Breast epithelium (tissue), 4 donors: ENCODE measurements at places on chromosomes 1 and 21. TPM values are rescaled to one million over a fixed set of nuclear protein-coding genes. Genes with fewer than 3 reads are reported as not detected.

- no peak for DNase-seq
- no peaks in the 10 kb centered on the region for H3K27me3 ChIP-seq
- H3K4me1 ChIP-seq, result no peaks in the 10 kb centered on the region
- H3K36me3 ChIP-seq, result no peaks in the 10 kb centered on the region
- no peak overlapping the region for H3K4me3 ChIP-seq
Observed at GRCh38 chr1:220224033-220224432, 48.2 kb downstream of the RAB3GAP2 start.

DNA sequence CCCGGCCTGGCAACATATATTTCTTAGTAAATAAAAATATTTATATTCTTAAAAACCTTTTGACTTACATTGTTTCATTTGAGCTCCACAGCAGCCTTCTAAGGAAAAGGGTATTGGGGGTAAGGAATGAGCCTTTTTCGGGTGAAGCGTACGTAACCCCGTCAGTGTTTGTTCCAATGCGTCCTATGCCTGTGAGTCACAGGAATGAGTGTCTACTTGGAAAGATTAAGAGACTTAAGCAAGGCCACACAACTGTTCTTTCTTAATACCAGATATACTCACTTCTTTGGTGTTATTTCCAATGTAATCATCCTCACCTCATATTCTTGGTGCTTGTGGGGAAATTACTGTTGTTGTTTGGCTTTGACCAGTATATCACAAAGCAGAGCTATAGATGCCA is 22.7 kb downstream of the WDTC1 start:
- no peak overlapping the region for H3K27ac ChIP-seq
- no peaks in the 10 kb centered on the region for H3K4me1 ChIP-seq
- no peak overlapping the region for H3K4me3 ChIP-seq
- H3K36me3 ChIP-seq, result no peaks in the 10 kb centered on the region
- H3K27me3 ChIP-seq, result no peaks in the 10 kb centered on the region

DNA sequence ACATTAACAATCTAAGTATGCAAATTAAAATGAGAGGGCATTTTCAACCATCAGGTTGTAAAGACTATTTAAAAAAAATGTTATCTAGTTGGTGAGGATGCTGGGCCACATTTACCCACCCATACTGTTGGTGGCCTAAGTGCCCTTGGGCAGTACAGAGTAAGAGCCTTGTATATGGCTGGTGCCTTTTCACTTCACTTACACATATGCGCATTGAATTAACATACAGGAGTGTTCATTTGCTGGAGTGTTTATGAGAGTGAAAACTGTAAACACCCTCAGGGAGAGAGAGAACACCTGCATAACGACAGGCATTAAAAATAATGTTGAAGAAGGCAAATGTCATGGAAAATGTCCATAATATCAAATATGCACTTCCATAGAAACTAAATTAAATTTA is 427.1 kb downstream of the PCP4 start:
- H3K4me3 ChIP-seq, result no peak overlapping the region
- no peaks in the 10 kb centered on the region for H3K4me1 ChIP-seq
- H3K27ac ChIP-seq, result no peak overlapping the region
- no peak for DNase-seq
- no peaks in the 10 kb centered on the region for H3K27me3 ChIP-seq
- no peaks in the 10 kb centered on the region for H3K36me3 ChIP-seq

- H3K4me3 ChIP-seq, result no peak overlapping the region
- no peaks in the 10 kb centered on the region for H3K36me3 ChIP-seq
- no peak overlapping the region for H3K27ac ChIP-seq
- H3K27me3 ChIP-seq, result no peaks in the 10 kb centered on the region
Observed at GRCh38 chr21:37445228-37445627, 78.7 kb downstream of the DYRK1A start.

Gene SYTL1
- 33.1 TPM for total RNA-seq

GRCh38 chr1:213122514-213122929 is 71.5 kb downstream of the RPS6KC1 start:
- no peak for DNase-seq
- no peaks in the 10 kb centered on the region for H3K36me3 ChIP-seq
- no peak overlapping the region for H3K4me3 ChIP-seq

Gene CFAP410
- total RNA-seq, result 27.8 TPM

- H3K4me3 ChIP-seq, result no peak overlapping the region
- H3K27ac ChIP-seq, result no peak overlapping the region
- no peaks in the 10 kb centered on the region for H3K36me3 ChIP-seq
- no peaks in the 10 kb centered on the region for H3K27me3 ChIP-seq
Observed at GRCh38 chr1:99820546-99820945, 29.6 kb upstream of the AGL start.

Gene COL16A1
- 58.7 TPM for total RNA-seq

DNA sequence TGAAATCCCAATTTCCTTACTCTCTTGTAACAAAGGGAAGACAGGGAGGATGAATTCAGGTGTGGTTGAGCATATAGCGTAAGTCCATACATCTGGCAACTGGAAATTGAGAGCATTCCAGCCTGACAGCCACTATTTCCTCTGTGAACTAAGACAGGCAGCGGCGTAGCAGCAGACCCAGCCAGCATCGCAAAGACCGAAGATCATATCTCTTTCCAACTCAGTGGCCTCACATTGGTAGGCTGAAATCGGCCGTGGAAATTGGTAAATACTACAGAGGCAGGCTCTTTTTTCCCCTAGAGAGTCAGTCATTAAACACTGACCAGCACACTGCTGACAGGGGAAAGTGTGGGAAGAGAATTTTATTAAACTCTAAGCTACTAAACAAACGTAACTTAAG is 43.4 kb downstream of the TARBP1 start:
- H3K4me3 ChIP-seq, result no peak overlapping the region
- no peaks in the 10 kb centered on the region for H3K4me1 ChIP-seq
- H3K27ac ChIP-seq, result no peak overlapping the region
- H3K36me3 ChIP-seq, result no peaks in the 10 kb centered on the region
- no peaks in the 10 kb centered on the region for H3K27me3 ChIP-seq
- no peak for DNase-seq

GRCh38 chr1:151005729-151006319 is 878 bp downstream of the MINDY1 start:
- peak overlapping the region; percentile 94 for H3K27ac ChIP-seq
- H3K4me1 ChIP-seq, result no peaks in the 10 kb centered on the region
- DNase-seq, result no peak
- no peaks in the 10 kb centered on the region for H3K27me3 ChIP-seq
- peak overlapping the region; percentile 75 for H3K4me3 ChIP-seq
- no peaks in the 10 kb centered on the region for H3K36me3 ChIP-seq

Gene FAM72A
- 1.8 TPM for total RNA-seq

- H3K36me3 ChIP-seq, result no peaks in the 10 kb centered on the region
- no peaks in the 10 kb centered on the region for H3K27me3 ChIP-seq
- H3K27ac ChIP-seq, result peak overlapping the region; percentile 59
- DNase-seq, result no peak
- H3K4me3 ChIP-seq, result no peak overlapping the region
- H3K4me1 ChIP-seq, result no peaks in the 10 kb centered on the region
Observed at GRCh38 chr1:202964791-202965410, 2.2 kb downstream of the CYB5R1 start.

Gene TTC39A
- 0.96 TPM for total RNA-seq

DNA sequence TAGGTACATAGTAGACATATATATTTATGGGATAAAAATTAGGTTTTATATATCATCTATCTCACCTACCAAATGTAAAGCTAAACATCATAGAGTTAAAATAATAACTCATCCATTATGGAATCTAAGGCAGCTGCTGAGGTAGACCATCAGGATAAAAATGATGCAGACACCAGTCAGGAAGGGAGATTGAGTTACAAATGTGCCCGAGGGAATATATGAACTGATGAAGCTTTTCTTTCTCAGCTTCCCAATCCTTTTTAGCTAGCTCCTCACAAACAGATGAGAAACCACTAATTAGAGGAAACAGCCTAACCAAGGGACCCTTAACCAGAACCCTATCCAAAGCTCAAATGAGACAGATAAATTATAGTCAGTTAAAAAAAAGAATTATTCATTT is 20.9 kb downstream of the TTLL7 start:
- H3K27ac ChIP-seq, result no peak overlapping the region
- H3K4me1 ChIP-seq, result no peaks in the 10 kb centered on the region
- no peak for DNase-seq
- no peaks in the 10 kb centered on the region for H3K36me3 ChIP-seq

Gene SPRR5
- total RNA-seq, result not detected

Gene ILDR2
- total RNA-seq, result not detected

- H3K4me3 ChIP-seq, result no peak overlapping the region
- H3K27me3 ChIP-seq, result no peaks in the 10 kb centered on the region
- no peak overlapping the region for H3K27ac ChIP-seq
- no peaks in the 10 kb centered on the region for H3K4me1 ChIP-seq
Observed at GRCh38 chr1:44263568-44264450, 50.5 kb downstream of the DMAP1 start.
